ENCODE measurements at places on chromosomes 7 and 10. TPM values are rescaled to one million over a fixed set of nuclear protein-coding genes. Genes with fewer than 3 reads are reported as not detected.

The NUDT13 gene
- total RNA-seq: 2.7 TPM

DNA sequence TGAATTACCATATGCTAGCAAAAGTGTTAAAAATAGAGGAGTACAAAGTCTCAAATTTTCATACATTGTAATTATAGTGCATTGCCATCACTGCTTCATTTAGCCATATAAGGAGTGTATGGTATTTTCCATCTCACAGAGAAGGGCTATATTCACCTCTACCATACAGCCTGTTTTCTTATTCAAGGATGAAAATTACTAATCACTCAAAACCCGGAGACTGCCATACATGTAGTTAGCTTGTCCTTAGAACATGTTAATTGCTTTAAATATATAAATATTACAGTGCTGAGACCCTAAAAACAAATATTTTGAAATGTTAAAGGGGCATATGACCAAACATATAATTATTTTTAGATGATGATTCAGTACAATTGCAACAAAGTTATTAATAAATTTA is 49.4 kb downstream of the CPEB3 start:
- DNase-seq: no peak

The GRM3 gene
- 0.09 TPM for total RNA-seq

The SMO gene
- 15.8 TPM for total RNA-seq

DNA sequence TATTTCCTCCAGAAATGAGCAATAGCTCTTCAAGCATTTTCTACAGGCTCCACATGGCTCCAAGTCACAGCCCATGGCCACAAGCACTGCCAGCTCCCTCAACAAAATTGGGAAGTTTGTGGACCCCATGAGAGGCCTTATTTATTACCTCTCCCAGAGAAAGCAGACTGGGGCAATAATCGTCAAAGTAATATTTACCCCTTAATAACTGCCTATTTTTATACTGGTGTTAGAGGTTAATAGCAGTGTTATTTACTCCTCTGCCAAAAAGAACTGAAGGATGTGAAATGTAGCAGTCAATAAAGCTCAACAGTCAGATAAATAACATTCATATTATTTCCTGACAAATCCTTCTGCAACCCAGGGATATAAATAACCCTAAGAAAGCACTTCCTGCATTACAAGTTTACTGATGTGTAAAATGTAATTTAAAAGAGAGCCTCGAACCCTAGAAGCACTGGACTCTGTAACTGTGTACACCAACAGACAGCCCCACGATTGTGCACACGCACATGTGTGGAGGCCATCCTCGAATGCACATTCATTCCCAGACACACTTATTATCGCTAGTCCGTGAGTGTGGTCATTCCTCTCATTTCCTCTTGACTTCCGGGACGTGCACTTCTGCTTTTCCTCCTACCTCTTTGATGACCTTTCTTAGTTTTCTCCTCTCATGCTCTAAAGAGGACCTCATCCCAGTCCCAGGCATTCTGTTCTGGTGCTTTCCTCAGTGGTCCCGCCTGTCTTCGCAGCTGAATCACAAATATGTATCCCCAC is 157.4 kb downstream of the EVX1 start:
- no peak for DNase-seq

DNA sequence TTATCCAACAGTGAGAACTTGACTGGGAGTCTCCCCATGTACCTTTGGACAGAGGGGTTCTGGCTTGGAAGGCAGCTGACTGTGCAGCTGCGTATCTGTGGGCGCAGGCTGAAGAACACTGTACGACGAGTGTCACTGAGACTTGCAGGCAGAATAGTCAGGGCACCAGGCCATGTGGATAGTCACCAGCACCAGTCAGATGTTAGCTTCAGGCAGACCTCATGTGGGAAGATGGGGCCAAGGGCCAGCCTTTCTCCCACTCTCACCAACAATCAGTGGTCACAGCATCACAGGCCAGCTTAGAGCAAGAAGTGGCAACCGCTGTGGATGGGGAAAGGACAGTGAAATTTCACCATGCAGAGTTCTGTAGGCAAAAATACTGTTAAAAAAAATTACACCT is 43.4 kb upstream of the GJD4 start:
- no peak for DNase-seq

DNA sequence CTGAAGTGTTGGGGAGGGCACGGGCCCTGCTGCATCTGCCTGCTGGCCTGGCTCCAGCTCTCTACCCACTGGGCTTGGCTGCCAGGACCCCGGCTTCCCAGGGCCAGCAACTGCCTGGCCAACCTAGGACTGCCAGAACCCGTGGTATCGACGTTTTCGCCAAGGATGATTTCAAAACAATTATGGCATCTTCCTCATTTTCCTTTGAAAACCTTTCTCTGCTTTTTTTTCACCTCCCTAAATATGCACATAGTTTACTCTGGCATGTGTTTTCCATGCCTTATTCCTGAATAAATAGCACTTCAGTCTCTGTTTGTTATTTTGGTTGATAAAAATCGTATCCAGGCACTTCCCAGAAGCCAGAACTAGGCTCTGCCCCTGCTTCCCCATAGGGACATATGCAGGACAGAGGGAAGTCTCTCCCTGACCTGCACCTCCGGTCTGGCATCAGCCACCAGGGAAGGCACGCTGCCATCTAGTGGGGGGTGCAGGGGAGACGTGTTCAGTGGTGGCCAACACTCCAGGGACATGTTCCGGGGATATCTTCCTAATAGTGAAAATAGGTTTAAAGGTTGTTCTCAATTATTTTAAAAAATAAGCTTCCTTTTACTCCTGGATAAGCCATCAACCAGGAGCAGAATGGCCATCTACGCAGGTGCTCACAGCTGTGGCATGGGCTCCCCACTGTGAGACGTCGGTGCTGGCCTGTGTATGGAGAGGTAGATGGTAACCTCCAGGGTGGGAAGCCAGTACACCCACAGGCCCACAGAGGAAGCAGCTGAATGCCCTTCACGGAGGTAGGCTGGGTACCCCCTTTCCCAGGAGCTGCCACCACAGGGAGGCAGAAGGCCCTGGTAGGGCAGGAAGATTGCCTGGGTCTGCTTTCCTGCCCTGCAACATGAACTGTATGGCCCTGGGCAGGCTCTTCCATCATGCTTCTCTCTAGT is 30.7 kb upstream of the ANTXRL start:
- DNase-seq: peak; percentile 67

The PON1 gene
- 8.9 TPM for total RNA-seq

The HOXA4 gene
- total RNA-seq: 2.3 TPM

DNA sequence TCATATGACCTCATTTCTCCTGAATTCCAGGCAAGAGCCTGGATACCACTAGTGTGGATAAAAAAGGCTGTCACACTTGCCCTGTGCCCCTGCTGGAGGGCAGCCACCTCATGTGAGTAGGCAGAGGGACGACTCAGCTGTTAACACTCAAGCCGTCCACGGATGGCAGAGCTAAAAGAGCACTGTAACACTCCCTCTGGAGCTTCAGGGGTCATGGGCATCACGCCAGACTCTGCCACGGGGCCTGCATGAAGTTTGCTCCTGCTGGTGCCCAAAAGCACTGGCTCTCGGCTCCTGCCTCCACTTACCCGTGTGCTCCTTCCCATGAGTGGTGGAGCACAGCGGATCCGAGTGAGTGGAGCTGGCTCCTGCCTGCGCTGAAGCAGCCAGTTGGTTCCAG is 919.8 kb upstream of the C7orf33 start:
- DNase-seq: no peak

Data from mucosa of gallbladder (tissue), 1 donor.